Anterior cingulate cortex (tissue), 58 donors: ENCODE measurements at places on chromosomes 6 and 20.

DNA sequence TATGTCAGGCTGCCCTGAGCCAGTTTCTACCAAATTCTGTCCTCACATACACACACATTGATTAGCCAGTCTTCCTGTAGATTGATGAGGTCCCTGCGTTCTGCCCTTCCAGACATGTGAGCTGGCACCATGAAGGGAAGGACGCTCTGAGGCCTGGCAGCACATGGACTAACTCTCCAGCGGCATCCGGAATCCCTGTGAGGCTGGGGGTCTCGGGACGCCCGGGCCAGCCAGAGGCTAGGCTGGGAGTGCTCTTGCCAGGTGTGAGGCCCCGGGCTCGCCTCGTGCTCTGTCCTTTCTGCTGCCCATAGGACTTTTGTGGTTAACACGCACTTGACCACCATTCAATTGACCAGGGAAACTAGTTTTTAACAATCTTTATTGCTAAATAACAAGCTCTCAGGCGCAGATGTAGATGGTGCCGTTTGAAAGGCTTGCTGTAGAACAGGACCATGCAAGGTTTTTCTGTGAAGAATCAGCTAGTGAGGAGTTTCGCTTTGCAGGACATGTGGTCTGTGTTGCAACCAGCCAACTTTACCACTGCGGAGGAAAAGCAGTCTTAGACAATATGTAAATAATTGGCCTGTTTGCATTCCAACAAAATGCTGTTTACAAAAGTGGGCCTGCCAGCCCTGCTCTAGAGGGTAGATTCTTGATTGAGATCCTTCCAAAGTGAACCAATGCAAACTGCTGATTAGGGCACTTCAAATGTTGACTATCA, 29.3 kb downstream of the FOXF2 start:
- no peak for DNase-seq

GRCh38 chr6:115882174-115882573, 178.5 kb downstream of the FRK start:
- no peak for DNase-seq

- DNase-seq: no peak
Measured at GRCh38 chr6:161919691-161920090, 645.8 kb upstream of the AGPAT4 start.

- no peak for DNase-seq
Measured at GRCh38 chr20:17835934-17836300, 132.7 kb downstream of the SNX5 start.

DNA sequence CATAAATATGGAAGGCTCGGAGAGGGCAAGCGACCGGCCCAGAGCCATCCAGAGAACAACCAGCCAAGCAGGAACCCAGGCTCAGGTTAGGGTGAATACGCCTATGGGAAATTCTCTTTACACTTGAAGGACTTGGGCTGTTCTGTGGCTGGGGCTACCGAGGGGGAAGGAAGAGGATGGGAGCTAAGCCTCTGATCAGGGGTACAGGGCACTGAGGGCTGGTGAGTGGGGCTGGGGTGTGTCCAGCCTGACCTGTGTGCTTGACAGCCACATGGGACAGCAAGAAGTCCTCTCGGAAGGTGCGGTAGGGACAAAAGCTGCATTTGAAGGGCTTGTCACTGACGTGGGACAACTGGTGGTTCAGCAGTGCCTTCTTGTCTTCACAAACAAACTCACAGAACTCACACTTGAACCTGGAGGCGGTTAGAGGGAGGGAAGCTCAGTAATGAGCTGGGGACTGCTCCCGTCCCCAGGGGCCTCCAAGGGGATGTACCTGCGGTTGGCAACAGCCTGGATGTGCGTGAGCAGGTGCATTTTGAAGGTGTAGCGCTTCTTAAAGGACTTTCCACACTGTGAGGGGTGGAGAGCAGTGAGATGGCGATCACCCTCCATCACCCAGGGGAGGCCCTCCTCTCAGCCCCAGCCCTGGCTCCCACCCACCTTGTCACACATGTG, 11.9 kb downstream of the ZNF335 start:
- DNase-seq: no peak

DNA sequence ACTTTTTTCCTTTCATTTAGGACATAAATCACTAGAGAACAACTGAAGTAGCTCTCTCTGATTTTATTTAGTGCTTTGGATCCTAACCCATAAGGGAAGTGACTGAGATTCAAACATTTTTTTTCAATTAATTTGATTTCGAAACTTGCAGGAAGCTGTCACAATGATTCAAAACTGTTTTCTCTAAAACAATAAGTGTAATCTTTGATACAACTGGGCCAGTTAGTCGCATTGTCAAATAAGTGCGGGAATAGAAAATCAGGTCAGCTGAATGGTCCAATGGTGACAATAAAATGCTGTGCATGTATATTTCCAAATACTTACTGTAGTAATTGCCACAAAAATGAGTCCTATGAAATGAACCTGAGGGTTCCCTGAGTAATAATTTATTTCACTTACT, 930.8 kb downstream of the TFAP2A start:
- no peak for DNase-seq

DNA sequence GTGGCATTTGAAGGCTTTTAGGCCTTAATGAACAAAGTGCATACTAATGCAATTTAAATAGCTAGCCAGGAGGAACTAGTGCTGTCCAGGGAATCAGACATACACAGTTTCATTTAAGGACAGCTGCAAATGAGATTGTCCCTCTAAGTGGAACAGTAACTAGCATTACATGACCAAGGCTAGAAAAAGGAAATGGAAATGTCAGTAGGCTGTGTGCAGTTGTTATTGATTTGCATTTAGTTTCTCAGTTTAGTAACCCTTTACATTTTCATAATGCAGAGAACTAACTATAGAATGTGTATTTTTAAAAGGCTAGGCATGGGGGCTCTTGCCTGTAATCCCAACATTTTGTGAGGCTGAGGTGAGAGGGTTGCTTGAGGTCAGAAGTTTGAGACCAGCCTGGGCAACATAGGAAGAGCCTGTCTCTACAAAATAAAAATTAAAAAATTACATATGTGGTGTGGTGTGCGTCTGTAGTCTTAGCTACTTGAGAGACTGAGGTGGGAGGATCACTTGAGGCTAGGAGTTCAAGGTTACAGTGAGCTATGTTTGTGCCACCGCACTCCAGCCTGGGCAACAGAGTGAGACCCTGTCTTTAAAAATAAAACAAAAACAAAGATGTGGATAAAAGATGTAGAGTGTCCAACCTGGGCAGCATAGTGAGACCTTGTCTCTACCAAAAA, 468.0 kb downstream of the UTRN start:
- no peak for DNase-seq

DNA sequence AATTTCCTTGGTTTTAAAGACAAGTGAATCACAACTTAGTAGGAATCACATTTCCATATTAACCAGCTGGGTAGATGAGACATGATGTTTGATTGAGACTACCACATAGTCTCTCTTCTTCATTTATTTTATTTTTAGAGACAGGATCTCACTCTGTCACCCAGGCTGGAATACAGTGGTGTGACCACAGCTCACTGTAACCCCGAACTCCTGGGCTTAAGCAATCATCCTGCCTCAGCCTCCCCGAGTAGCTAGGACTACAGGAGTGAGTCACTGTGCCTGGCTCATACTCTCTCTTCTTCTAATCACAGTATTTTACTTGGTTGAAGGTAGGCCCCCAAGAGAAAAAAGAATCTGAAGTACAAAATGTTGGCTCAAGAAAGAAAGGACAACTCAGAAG, 80.2 kb upstream of the ASF1A start:
- no peak for DNase-seq

DNA sequence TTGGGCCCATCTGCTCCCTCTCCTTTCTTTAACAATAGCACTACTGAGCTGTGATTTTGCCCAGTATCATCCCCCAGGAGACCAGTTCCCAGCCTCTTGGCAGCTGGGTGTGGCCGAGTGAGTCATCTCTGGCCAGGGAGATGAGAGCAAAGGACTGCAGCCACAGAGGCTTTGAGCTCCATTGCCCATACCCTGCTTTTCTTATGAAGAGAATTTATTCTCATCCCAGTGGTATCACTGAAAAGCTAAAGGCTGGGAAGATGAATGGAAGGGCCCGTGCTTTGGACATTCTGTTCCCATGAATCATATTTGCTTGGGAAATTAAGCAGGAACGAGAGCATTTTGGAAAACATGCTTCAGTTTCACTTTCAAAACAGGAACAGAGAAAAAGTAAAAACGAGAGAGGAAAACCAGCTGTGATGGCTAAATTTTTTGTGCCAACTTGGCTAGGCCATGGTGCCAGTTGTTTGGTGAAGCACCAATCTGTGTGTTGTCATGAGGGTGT, 14.9 kb downstream of the CST3 start:
- DNase-seq: no peak
